ENCODE measurements at places on chromosomes 12 and 14.

DNA sequence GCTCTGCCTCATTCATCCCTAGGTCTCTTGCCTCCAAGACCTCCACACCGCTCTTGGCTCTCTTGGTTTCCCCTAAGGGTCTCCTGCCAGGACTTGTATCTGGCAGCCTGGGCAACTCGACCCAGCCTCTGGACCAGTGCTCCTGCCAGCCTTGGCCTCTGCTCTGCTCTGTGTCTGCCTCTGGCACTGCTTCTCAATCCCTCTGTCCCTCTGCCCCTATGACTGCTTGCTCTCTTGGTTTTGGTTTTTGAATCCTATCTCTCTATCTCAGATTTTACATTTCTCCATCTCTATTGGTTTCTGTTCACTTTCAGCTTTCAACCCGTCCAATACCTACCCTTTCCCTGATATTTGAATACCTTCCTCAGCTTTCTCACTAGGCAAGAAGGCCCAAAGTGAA is 6.3 kb downstream of the ITGA5 start:
- no peak for DNase-seq

- DNase-seq = no peak
Observed at GRCh38 chr12:122013791-122014590, 7.7 kb upstream of the BCL7A start.

DNA sequence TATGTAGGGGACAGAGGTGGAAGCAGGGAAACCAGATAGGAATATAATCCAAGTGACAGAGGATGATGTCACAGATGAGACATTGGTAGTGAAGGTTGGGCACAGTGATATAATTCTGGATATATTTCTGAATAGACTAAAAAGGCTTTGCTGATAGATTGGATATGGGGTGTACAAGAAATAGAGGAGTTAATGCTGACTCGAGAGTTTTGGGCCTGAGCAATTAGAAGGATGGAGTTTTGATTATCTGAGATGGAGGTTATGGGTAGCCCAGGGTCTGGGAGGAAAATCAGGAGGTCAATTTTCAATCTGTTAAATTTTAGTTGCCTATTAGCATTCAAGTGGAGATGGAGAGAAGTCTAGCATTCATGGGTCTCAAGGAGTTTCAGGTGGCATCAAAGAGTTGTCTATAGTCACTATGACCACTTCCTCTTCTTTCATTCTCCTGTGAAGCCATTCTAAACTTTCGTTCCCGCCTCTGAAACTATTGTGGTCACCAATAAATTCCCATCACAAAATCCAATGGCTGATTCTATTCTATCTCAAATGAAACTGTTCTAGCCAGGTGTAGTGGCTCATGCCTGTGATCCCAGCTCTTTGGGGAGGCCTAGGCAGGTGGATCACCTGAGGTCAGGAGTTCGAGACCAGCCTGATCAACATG is 10.6 kb upstream of the ANO6 start:
- DNase-seq = no peak

- DNase-seq = no peak
Observed at GRCh38 chr12:59500915-59501314, 94.9 kb upstream of the SLC16A7 start.

DNA sequence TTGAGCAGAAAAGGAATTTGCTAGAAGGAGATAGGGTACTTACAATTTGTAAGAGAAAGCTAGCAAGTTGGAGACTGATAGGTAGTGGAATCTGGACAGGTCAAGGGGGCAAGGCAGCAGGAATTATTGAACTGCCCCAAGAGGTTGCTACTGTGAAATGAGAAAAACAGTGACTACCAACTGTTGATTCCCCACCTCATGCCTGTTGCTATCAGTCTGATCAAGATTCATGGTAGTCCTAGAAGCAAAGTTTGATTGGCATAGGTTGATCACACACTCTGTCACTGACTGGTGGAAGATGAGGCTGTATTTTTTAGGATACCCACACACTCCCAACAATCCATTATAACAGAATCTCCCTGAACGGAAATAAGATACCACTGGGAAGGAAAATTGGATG is 89.4 kb upstream of the IGF1 start:
- no peak for DNase-seq

DNA sequence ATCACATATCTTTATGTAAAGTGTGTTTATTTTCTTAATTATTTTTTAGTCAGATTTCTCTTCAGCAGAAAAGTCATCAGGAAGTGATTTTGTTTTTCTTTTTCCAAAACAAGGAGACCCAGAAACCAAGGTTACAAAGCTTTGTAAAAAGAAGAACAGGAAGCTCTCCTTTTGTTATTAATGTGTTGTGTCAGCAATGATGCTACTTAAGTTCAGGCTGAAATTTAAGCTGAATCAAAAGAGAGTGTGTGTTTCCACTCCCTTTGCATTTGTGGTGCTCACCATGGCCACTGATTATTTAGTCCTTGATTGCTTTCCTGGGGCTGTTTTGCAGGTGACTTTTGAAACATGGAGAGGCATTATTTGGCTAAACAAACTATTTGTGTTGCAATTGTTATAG is 155.3 kb upstream of the ATP2B1 start:
- no peak for DNase-seq

DNA sequence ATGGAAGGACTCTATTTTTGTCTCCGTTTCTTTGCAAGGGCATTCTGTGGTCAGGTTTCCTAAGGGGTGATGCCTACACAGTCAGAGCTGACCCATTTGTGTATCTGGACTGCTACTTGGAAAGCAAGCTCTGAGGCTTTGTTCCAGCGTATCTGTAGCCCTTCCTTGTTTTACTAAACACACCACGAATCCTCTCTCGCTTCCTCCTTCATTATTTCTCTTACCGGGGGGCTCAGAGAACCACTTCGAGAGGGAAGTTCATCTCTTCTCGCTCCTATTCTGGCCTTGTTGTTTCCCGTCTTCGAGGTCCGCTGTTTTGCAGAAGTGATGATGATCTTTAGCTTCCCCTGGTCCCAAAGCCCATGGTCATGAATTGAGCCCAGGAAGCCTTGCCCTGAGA is 164.7 kb downstream of the SSPN start:
- DNase-seq = no peak

GRCh38 chr12:119225454-119225853 is 46.7 kb downstream of the HSPB8 start:
- DNase-seq = no peak

DNA sequence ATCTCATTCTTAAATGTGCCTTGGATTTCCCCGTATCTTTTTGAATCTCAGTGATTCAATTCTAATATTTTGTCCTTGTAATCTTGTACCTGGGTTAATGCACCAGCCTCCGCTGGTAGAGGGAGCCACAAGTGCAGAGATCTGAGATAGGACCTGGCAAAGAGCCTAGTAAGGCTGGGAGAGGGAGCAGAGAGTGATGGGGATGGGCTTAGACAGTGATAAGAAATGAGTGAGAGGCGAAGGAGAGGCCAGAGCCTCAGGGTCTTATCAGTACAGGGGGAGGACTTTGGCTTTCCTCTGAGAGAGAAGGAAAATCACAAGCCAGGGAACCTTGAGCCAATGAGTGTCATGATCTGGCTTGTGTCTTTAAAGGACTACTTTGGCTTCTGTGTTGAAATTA is 30.5 kb upstream of the LMNTD1 start:
- DNase-seq = no peak
